ENCODE measurements at places on chromosomes 11 and 22.

GRCh38 chr11:35563484-35564244, 38.2 kb upstream of the PAMR1 start:
- DNase-seq, result no peak

- no peak for DNase-seq
These were observed 5.4 kb downstream of the OR8B12 start for GRCh38 chr11:124538019-124538418.

GRCh38 chr22:28983190-28983589, 78.4 kb downstream of the C22orf31 start:
- DNase-seq, result no peak

- no peak for DNase-seq
These were observed 9.2 kb downstream of the PRSS23 start for GRCh38 chr11:86809561-86809960.

GRCh38 chr22:46739094-46739870, 1.2 kb upstream of the CERK start:
- peak; percentile 81 for DNase-seq

DNA sequence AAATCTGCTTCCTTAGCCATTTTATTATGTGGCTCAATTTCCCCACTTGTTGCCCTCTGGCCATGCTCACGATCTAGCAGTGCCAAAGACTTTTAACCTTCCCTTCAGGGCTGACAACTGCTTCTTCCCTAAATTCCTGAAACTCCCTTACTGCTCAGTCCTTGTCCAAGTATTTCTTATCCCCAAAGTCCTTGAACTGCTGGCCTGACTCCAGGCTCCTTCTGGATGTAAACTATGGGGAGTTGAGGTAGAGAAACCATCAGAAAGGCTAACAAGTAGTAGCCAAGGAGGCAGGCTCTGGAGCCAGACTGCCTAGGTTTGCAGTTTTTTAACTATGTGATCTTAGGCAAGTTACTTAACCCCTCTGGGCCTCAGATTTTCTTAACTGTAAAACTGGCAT, 258.7 kb upstream of the CCDC90B start:
- no peak for DNase-seq

DNA sequence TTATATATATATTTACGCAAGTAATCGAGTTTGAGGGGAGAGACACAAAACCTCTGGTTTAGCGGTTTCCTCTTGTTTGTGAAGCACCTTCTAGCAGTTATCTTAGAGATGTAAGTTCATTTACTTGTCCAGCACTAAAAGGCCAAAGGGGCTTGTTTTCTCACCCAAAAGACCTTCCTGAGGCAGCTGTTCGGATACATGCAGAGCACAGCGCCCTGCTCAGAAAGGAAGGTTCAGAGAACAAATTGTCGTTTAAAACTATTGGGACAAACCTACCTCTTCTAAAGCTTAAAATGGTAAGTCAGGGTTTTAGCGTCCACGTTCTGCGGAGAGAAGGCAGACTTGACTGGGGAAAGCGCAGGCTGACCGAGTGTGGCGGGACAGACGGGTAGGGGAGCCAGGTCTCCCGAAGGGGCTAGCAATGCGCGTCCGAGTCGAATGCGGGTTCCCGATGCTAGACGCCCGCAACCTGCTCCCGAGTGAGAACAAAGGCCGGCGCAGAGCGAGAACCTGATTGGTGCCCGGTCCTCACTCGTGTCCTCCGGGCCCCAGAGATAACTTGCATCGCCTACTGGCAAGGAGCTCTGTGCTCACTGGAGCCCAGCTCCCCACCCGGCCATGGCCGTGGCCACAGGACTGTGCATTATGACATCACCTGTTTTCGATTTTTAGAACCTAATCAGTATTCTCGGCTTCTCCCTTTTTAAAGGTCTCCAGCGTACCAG, 1.0 kb upstream of the SESN3 start:
- peak; percentile 65 for DNase-seq

GRCh38 chr11:104956528-104956927, 11.8 kb downstream of the CASP4 start:
- DNase-seq, result no peak

GRCh38 chr11:76185511-76185910, 20.8 kb downstream of the WNT11 start:
- no peak for DNase-seq

- no peak for DNase-seq
These were observed 616.3 kb downstream of the INSC start for GRCh38 chr11:15730995-15731385.

DNA sequence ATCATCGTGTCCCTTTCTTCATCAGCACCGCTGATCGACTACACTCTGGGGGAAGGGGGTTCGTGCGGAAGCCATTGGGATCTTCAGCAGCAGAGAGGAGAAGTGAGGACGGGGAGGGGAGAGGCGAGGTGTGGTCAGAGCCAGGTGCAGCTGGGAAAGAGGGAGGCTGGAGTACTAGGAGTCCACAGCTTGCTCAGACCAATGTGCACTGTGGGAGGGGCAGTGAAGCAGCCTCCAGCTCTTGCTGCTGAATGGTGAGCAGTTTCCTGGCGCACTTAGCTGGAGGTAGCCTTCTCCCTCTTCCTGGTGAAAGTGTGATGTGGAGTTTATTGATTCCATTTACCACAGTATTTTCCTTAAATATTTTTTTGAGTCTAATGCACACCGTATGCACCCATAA, 99.0 kb upstream of the NECTIN1 start:
- DNase-seq, result no peak

DNA sequence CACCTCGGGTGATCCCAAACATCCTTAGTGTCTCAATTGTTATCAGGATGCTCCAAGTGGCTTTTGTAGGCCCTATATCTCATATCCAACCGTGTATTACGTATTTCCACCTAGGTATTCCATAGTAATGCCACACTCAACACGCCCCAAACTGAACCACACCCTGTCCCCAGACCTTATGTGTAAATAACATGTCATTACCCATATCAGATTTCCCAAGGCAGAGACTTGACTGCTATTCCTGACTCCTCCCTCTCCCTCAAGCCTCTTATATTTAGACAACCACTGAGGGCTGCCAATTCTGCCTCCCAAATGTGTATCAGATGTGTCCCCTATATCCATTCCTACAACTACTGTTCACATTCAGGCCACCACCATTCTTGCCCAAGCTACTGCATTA, 132.8 kb upstream of the NCAM1 start:
- no peak for DNase-seq

DNA sequence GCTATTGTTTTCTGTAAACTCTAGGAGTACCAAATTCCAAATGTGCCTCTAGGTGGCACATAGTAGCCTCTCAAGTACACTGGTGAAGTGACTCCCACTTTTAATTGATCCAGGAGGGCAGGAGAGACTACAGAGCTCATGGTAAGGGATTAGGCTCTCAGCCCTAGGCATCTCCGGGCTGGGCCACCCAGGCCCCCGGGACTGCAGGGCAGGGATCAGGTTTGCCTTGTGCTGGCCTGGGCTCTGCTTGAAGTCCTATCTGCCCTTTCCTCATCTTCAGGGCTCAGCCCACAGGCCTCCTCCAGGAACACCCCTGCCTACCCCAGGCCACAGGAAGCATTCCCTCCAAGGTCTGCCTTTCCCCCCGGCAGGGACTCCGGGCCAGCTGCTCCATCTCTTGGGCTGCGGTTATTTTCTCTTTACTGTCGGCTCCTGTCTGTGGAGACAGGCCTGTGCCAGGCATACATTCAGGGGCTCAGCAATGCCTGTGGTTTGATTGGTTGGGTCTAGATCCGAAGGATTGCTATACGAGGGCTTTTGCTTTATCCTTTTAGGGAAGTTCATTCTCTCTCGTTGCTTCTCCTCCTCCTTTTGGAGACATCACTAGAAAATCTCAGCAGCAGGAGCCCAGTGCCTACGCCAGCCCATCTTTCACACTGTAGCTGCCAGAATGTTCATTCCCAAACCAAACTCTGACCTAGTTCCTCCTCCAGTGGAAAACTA, 32.8 kb downstream of the PARVA start:
- no peak for DNase-seq

GRCh38 chr11:72807021-72807693, 7.1 kb upstream of the ATG16L2 start:
- DNase-seq, result no peak

DNA sequence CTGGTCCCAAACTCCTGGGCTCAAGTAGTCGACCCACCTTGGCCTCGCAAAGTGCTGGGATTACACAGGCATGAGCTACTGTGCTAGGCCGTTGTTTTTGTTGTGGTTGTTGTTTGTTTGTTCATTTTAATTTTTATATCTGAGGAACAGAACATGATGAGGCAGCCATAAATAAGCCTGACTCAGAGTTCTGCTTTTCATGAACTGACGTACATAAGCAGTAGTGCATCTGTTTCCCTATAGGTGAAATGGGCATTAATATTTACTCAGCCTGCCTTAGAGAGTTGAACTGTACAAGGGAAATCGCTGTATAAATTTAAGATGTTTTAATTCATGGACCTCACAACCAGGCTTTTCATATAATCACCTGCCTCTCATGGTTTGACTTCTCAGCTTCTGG, 80.5 kb downstream of the PDHX start:
- no peak for DNase-seq

GRCh38 chr11:119932828-119933562, 204.0 kb upstream of the NECTIN1 start:
- no peak for DNase-seq

DNA sequence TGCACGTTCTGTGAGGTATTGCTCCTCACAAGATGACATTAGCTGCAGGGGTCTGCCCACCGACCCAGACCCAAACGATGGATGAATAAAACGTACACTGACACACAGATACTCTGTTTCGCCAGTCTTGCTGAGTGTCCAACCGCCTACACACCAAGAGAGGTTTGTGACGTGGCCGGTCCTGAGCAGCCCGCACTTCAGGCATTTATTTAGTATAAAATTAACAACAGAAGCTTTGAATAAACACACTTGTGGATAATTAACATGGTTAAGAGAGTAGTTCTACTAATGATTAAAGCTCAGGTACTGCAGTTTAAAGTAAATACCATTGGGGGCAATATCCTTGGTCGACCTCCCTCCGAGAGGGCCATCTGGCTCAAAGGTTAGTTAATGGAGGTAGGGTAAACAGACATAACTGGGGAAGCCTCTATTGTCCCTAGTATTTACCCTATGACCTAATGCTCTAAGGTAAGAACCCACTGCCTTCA, 75.7 kb downstream of the CCDC83 start:
- DNase-seq, result no peak

DNA sequence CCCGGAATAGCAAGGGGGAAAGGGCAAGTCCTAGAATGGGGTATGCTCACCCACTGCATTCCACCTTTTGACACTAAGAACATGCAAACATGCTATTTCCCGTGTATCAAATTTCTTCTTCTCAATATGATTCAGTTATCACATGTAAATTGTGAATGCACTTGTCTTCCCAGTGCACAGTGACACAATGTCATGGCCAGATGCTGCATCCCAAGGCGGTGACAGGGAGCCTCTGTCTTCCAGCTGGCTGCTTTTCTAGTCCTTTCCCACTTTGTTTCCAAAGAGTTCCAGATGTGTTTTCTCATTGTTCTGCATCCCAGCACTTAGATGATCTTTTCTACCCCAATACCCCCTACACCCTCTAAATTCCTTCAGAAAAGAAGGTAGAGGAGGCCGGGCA, 12.4 kb downstream of the SLC25A18 start:
- no peak for DNase-seq

DNA sequence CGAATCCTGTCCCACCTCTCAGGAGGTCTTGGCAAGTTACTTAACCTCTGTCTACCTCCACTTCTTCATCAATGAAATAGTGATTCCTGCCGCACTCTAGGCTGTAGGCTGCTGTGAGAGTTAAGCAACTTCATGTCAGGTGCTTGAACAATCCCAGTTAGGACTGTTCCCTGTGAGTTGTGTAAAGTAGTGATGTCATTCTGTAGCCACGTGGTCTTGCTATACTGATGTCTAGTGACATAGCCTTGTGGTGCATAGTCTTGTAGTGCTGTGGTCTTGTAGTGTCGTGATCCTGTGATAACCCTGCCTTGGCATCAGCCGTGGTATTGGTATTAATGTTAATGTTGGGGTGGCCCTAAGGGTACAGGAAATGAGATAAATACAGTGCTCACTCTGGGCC, 30.3 kb upstream of the PRR5 start:
- peak; percentile 13 for DNase-seq

- no peak for DNase-seq
These were observed 301.1 kb downstream of the BUD13 start for GRCh38 chr11:116471608-116472256.

GRCh38 chr11:22666325-22666687, at the start of gene GAS2:
TSS of gene GAS2 (plus strand) at chr11:22666611. CDS start at chr11:22674870, 8,259 bp downstream.
- no peak for DNase-seq

DNA sequence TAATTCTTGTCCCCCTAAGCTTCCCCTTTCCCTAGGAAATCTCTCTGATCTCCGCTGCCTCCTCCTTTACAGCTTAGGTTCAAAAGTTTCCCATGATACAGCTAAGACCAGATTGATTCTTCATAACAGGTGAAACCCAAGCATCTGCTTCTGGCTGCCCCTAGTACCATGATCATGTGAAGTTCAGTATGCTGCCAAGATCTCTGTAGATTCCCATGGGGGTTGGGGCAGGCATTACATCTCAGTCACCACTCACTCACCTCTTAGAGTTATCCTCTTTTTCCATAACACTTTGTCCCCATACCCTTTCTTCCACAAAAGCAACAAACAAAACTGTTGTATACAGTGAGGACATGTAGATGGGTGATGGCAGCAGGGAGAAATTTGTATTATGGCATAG, 44.0 kb downstream of the RRP8 start:
- no peak for DNase-seq

DNA sequence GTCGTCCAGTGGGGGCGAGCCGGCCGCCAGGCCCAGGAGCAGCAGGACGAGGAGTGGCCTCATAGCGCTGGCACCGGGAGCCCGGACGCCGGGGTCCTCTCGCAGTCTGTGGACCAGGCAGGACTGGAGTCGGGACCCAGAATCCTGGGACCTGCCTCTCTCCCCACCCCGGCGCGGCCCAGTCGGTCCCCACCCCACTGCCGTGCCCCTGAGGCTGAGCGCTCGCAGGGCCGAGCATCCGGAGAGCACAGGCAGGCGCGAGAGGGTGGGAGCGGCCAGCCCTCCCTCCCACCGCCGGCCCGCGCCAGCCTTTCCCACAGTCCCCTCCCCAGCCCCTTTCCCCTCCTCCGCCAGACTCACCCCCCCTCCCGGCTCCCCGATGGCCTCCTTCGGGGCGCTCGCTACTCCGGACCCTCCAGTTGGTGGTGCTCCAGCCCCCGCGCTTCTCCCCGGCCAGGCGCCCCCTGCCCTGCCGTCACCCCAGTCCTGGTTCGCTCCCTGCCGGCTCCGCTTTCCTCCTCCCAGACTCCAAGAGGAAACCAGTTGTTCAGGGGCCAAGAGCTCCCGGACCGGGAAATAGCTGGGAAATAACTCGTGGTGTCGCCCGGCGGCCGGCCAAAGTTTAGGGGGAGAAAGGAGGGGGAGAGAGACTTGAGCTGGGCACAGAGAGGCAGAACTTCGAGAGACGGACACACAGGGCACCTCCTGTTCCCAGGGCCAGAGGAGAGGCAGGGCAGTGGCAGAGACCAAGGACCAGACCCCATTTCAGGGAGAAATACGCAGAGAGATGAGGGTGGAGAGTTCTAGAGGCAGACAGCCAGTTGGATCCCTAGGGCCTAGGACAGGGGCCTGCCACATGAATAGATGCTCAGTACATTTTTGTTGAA, at the start of gene C1QTNF5:
Gene C1QTNF5 (minus strand): TSS at position 549 of the 887 bp plus-strand sequence. CDS start 486 bp downstream, at position 63.
- no peak for DNase-seq

- DNase-seq, result no peak
These were observed 1131.0 kb downstream of the DLG2 start for GRCh38 chr11:84496122-84496521.
